NCI-H187 treated with DMSO at 0.1 percent for 48 hours (cell line): ENCODE measurements at places on chromosomes 12 and 14.

- no peak for DNase-seq
Measured at GRCh38 chr14:95297832-95298231, 21.9 kb downstream of the CLMN start.

DNA sequence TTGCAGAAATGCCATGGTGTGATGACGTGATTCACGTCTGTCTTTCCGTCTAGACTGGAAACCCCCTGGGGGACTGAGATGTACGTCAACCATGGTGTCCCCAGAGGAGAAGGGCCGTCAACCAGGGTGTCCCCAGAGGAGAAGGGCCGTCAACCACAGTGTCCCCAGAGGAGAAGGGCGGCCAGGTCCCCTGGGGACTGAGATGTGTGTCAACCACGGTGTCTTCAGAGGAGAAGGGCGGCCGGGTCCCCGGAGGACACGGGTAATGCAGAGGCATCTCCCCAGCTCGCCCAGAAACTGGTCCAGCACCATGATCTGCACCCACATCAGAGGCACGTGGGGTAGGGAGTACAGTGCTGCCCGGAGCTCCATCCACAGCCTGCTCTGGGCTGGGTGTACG lies 30.6 kb upstream of the GALNT9 start:
- no peak for DNase-seq

- no peak for DNase-seq
Measured at GRCh38 chr14:87967496-87967895, 25.5 kb downstream of the GALC start.

DNA sequence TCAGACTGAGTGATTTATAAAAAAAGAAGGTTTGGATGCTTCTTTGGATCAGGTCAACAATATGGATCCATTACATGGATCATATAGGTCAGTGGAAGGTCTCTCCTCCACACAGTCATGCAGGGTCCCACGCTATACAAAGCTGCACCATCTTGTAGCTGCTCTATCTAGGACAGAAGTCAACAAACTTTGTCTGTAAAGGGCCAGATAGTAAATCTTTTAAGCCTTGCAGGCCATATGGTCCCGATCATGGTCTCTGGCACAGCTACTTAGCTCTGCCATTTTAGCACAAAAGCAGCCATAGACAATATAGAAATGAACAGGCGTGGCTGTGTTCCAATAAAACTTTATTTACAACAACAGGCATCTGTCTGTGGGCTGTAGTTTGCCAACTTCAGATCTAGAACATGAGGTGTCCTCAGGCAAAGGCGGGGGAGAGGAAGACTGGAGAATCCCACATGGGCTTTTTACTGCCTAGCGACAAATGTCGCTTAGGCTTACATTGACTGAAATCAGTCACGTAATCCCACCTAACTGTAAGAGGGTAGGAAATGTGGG lies 36.7 kb downstream of the TMEM233 start:
- no peak for DNase-seq

DNA sequence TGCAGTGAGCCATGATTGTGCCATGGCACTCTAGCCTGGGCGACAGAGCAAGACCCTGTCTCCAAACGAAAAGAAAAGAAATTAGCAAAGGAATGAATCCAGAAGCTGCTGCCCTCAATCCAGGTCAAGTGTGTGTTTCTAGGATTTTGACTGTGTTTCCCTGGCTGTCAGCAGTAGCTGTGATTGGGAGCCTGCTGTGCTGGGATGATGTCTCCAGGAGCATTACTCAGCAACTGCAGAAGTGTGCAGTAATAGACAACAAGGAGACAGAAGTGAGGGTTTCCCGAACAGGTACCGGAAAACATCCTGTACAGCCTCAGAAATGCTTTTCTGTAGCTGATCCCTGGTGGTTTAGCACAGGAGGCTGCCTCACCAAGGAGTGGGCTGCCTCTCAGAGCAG lies 492.5 kb downstream of the FUT8 start:
- DNase-seq, result no peak
